ENCODE measurements at places on chromosomes 11 and 22.

- no peak for DNase-seq
These were observed 22.4 kb downstream of the XRRA1 start for GRCh38 chr11:74926304-74927030.

DNA sequence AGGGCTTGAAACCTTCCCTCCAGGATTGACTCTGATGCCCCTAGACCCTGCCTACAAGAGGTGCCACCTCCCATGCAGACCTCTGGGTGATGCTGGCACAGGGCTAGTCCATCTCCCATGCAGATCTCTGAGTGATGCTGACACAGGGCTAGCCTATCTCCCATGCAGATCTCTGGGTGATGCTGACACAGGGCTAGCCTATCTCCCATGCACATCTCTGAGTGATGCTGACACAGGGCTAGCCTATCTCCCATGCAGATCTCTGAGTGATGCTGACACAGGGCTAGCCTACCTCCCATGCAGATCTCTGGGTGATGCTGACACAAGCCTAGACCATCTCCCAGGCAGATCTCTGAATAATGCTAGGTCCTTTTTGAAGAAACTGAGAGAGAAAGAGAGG lies 321.7 kb downstream of the NTM start:
- DNase-seq: no peak

DNA sequence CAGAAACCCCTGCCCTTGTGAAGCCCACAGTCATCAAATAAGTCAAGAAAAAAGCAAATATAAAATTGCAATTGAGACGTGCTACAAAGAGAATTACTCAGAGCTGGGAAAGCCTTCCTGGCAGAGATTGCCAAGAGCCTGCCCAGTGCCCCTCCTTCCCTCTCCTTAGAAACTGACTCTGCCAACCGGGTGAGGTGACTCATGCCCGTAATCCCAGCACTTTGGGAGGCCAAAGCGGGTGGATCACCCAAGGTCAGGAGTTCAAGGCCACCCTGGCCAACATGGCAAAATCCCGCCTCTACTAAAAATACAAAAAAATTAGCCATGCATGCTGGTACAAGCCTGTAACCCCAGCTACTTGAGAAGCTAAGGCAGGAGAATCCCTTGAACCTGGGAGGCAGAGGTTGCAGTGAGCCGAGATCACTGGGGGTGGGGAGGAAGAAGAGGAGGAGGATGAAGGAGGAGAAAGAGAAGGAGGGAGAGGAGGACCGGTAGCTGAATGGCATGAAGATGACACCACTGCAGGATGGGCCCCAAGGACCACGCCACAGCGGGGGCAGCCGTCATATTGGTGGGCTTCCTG lies 76.1 kb upstream of the RTL6 start:
- DNase-seq: no peak

DNA sequence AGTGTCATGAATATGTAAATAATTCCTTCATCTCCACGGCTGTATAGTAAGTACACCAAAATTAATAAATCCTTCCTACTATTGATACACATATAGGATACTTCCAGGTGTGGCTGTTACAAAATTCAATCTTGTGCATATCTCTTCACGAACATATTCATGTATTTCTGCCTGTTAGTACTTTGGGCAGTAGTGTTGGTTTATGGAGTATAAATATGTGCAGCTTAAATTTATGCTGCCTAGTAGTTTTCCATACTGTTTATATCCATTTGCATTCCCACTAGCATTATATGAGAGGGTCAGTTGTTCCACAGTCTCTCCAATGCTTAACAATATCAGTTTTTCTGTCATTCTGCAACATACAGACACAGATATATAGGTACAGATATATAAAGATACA lies 3.9 kb upstream of the OR5M8 start:
- no peak for DNase-seq

All from activated T-helper 9 cell treated with anti-CD3 and anti-CD28 coated beads, Interleukin-2, amount 50 U/mL, for 16 hours (primary cell).